IMR-90 (cell line): ENCODE measurements at places on chromosomes 6 and 20. TPM values are rescaled to one million over a fixed set of nuclear protein-coding genes. Genes with fewer than 3 reads are reported as not detected.

Gene SCGN
- not detected in 2 replicates for total RNA-seq

Gene CD109
- 5.0 and 7.2 TPM in 2 replicates for total RNA-seq

Gene OR2H2
- not detected in 2 replicates for total RNA-seq

Gene SCRT2
- total RNA-seq = not detected in 2 replicates

Gene VPS52
- total RNA-seq = 26.4 and 29.8 TPM in 2 replicates

Gene SLC22A7
- total RNA-seq = not detected in 2 replicates

Gene RUNX2
- 2.3 and 3.1 TPM in 2 replicates for total RNA-seq

Gene AKAP7
- 0.54 and 3.3 TPM in 2 replicates for total RNA-seq

Gene KCNG1
- total RNA-seq = 23.6 and 23.7 TPM in 2 replicates

Gene DEFB124
- total RNA-seq = not detected in 2 replicates

Gene ABRACL
- 16.0 and 42.8 TPM in 2 replicates for total RNA-seq

Gene PMEPA1
- 1.4 and 2.0 TPM in 2 replicates for total RNA-seq

Gene FAM217A
- total RNA-seq = not detected in 2 replicates

Gene SAMD5
- total RNA-seq = 1.6 and 2.2 TPM in 2 replicates

Gene DPM1
- total RNA-seq = 89.1 and 127 TPM in 2 replicates

Gene COX7A2
- total RNA-seq = 85.8 and 776 TPM in 2 replicates

Gene CDH26
- total RNA-seq = not detected in 2 replicates
